ENCODE measurements at places on chromosomes 16 and 17. TPM values are rescaled to one million over a fixed set of nuclear protein-coding genes. Genes with fewer than 3 reads are reported as not detected.
A peak's percentile ranks its signal among the peaks of the same experiment; 100 is the strongest.

GRCh38 chr16:27220991-27221390 lies 17.7 kb downstream of the KDM8 start:
- DNase-seq, result no peak

The ABCC6 gene
- polyA plus RNA-seq, result 0.79 TPM

The NKD1 gene
- 0.84 TPM for polyA plus RNA-seq

- DNase-seq, result no peak
Measured at GRCh38 chr16:23064639-23065038, 84.6 kb downstream of the USP31 start.

The MAP2K4 gene
- 12.5 TPM for polyA plus RNA-seq

DNA sequence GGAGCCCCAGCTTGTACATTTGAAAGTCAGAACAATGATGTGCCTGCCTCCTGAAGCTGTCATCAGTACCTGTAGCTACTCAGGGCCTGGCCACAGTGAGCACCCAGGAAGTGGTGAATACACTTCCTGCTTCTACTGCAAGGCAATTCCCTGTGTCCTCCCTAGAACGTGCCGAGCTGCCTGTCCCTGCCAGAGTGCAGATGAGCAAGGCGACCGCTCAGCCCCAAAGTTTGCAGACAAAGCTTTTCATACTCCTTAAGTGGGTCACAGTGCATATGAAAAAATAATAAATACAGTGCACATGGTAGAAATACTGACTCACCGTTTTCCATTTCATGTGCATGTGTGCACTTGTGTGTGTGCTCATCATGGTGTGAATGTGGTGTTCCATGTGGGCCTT lies 77.3 kb downstream of the MPRIP start:
- DNase-seq, result peak; percentile 54

The PLXDC1 gene
- 5.6 TPM for polyA plus RNA-seq

The HYDIN gene
- 1.6 TPM for polyA plus RNA-seq

The CD300LB gene
- polyA plus RNA-seq, result 0.30 TPM

GRCh38 chr17:22131740-22132139 lies 439.4 kb downstream of the KCNJ18 start:
- DNase-seq, result no peak

The COG4 gene
- polyA plus RNA-seq, result 128 TPM

- no peak for DNase-seq
Measured at GRCh38 chr17:72470121-72470705, 349.4 kb downstream of the SOX9 start.

The ALOX12B gene
- polyA plus RNA-seq, result not detected

GRCh38 chr16:49739381-49739780 lies 116.5 kb downstream of the ZNF423 start:
- no peak for DNase-seq

DNA sequence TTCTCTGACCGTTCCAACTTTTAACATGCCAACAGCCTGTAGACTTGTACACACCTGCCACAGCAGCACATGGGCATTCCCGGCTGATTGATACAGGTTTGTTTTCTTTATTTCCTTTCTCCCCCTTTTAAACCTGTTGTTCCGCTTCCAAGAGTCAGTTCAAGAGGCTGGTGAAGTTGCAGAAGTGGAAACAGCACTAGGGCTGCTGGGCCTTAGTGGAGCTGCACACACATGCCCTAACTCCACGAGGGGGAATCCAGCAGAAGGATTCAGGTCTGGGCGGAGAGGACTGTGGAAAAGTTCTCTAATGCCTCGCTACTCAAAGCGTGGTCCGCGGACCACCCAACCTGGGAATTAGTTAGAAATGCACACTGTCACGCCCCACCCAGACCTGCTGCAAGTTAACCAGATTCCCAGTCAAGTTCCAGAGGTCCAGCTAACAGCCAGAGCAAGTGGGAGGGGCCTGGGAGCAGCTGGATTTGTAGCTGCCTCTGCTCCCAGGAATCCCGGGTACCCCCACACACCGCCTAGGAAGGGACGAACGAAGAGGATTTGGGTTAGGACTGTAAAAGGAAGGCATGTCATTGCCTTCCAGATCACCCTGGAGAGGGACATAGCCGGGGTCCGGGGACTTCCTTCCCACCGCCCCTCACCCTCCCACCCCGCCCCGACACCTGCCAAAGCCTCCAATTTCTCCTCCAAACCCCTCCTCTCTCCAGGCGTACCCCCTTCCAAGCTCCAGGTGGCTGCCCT lies 542 bp downstream of the SLC39A11 start:
- peak; percentile 37 for DNase-seq

DNA sequence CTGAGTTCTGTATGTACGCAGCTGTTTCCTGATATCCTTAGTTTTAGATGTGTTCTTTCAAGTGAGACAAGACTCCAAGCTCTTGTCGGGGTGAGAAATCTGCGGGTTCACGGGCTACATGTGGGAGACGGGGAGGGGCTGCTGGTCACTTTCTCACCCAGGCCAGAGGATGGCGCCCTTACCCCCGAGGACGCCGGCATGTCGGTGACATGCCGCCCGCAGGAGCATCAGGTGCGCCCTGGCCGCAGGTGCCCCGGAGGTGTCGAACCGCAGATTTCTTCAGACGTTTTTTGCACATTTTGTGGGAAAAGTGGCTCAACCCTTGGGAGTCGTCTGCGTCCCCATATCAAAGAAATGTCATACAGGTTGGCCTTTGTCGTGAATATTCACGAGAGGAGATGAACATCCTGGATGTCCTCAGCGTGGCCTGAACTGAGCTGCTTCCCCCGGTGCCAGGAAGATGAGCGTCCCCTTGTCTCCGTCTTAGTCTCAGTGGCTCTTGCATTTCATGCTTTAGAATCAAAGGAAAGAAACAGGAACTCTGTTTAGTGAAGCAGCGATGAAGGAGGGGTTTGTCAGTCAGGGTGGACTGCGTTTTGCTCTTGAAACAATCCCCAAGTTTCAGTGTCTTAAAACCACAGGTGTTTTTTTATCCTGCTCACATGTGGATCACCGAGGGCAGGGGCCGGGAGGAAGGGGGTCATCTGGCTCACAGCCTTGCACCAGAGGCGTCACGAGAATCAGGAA lies 75.4 kb upstream of the ZNF750 start:
- no peak for DNase-seq

The NGFR gene
- polyA plus RNA-seq, result 25.5 TPM

- DNase-seq, result no peak
Measured at GRCh38 chr17:57355090-57355859, 99.0 kb downstream of the MSI2 start.

The RGS11 gene
- polyA plus RNA-seq, result 98.6 TPM

GRCh38 chr16:27154705-27155521 lies 48.4 kb upstream of the KDM8 start:
- peak; percentile 30 for DNase-seq

- DNase-seq, result no peak
Measured at GRCh38 chr17:75442168-75443103, 14.0 kb upstream of the TMEM94 start.

DNA sequence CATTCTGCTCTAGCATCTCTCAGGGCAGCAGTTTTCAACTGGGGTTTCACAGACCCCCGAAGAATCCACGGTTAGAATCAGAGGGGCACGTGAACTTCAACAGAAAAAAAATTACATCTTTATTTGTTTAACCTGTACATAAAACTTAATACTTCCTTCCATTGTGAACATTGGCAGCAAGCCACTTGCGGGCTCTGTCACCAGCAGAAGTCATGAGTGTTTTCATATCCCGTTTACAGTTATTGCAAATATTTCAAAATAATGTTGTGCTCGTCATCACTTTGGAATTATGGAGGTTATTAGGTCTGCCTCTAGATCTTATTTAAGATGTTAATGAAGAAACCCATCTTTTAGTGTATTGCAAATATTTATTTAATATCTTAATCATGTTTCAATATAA lies 109.8 kb downstream of the SDR42E1 start:
- DNase-seq, result no peak

GRCh38 chr16:62135911-62136310 lies 99.7 kb upstream of the CDH8 start:
- DNase-seq, result no peak

The GLP2R gene
- 0.40 TPM for polyA plus RNA-seq

- DNase-seq, result peak; percentile 29
Measured at GRCh38 chr16:55444754-55445485, 34.1 kb upstream of the MMP2 start.

DNA sequence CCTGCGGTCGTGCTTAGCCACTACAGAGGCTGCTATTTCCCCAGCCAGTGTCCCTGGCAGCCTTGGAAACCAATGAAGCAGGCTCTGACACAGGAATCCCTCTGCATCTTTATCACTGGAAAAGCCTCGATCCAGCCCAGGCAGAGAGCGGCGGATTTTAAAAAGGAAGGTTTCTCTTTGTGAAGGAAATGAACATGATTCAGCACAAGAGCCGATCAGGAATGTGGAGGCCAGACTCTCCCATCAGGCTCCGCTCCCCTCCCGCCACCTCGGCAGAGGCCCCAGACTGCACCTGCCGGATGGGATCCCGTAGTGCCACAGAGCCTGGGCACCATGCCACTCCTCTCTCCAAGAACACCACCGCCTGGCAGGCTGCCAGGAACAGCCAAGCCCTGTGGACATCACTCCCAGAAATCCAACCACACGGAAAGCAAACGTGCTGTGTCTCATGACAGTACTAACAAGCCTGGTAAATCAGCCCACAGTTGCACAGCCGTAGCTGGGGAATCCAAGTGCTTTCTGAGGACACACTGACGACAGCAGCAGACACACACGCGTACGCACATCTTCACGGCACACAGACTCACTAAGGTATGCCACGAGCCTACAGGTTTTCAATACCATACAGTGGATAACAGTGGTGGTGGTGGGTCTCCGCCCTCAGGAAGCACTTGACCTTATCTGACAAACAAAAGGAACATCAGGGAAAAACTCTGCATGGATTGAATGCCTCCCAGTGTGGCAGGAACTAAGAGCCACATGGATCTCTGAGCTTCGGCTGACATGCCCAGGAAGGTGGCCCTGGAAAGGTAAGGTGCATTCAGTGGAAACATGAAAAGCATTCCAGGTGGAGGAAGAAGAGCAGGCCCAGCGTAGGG lies 5.4 kb downstream of the LRRC75A start:
- DNase-seq, result peak; percentile 94

DNA sequence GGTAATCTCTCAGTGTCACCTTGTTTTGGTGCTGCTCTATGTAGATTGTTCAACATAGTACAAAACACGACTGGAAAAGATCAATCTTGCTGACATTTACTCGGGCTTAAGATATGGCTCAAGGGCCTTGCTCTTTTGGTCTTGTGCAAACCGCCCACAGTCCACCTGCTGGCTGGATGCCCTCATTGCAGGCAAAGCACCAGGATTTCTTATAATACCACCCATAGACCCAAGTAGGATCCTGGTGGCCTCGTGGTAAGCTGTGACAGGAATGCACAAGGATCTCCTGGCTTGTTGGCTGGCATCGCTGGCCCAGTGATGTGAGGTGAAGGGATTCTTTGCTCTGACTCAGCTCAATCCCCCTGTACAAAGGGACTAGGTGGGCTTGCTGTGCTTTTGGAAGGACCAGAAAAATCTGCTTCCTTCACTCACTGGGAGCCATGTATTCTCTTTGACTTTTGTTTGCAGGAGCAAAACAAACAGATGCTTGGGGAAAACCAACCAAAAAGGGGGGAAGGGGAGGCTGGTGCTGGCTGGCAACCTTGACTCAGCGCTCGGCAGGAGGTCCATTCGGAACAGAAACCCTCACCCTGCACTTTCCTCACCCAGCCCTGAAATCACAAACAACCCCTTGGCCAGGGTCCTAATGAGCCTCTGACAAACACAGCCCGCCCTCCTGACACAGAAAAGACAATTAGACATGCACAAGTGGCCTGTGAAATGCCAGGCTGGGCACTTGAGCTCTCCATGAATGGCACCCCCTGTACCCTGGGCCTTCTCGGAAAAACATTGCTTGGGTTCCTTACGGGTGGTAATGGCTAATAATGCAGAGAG lies 36.6 kb upstream of the MED9 start:
- DNase-seq, result peak; percentile 49

GRCh38 chr17:63418540-63418939 lies 27.6 kb downstream of the CYB561 start:
- no peak for DNase-seq

DNA sequence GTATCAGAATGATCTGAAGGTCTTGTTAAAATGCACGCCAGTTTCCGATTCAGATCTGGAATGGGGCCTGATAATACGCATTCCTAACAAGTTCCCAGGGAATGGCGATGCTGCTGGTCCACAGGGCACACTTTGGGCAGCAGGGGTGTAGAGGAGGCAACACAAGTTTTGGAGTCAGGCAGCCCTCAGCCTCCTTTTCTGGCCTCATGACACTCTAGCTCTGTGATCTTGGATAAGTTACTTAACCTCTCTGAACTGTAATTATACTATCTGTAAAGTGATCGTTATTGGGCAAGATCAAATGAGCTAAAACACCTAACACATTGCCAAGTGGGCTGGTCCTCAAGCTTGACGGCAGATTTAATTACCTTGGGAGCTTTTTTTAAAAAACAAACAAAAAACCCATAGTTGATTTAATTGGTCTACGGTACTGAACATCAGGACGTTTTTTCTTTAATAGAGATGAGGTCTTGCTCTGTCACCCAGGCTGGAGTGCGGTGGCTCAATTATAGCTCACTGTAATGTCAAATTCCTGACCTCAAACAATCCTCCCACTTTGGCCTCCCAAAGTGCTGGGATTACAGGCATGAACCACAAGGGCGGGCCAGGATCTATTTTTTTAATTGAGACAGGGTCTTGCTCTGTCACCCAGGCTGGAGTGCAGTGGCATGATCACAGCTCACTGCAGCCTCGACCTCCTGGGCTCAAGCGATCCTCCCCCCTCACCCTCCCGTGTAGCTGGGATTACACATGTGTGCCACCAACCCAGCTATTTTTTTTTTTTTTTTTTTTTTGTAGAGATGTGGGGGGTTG lies 10.0 kb upstream of the MRPS23 start:
- no peak for DNase-seq

The TEKT3 gene
- 2.1 TPM for polyA plus RNA-seq

The NPB gene
- 0.57 TPM for polyA plus RNA-seq

The PIRT gene
- polyA plus RNA-seq, result 0.10 TPM

DNA sequence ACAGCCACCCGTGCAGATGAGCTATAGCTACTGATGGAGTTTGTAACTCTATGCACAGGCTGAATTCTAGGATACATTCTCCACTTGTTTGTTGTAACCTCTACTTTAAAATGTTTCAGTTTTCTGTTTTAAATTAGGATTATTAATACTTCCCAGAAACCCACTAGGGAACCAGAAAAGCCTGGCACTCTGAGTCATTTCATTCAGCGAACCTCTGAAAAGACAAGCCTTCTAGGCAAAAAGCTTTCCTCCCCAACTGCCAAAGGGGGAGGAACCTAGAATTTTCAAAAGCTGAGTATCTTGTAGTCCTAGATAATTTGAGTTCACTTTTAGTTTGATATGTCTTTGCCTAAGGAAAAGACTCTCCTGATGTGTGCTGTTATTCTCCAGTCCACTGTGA lies 43.2 kb downstream of the GOSR1 start:
- no peak for DNase-seq
